ENCODE measurements at places on chromosomes 1 and 21.

- DNase-seq, result no peak
Measured at GRCh38 chr1:91827087-91827458, 58.9 kb downstream of the TGFBR3 start.

DNA sequence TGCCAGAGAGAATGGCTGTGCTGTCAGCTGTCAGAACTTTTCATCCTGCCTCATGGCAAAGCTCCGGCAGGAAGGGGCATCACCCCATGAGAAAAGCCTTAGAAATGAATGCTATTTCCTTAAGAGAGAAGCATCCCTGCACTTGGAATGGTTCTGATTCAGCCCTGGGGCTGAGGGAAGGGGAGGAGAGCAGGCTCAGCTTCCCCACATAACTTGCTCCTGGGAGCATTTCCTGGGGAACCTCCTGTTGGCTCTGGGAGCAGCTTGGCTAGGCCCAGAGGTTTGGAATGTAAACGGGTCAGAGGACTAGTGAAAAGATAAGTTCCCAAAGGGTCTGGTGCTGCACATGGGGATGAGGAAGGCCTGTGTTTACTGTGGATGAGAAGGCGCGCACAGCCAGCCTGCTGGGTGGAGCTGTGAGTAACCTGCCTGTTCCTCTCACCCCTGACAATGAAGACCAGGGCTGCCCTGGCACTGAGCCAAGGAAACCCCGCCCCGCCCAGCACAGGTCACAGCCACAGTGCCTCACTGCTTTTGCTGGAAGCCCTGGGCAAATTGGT lies 5.0 kb downstream of the PRELP start:
- DNase-seq, result peak; percentile 64

DNA sequence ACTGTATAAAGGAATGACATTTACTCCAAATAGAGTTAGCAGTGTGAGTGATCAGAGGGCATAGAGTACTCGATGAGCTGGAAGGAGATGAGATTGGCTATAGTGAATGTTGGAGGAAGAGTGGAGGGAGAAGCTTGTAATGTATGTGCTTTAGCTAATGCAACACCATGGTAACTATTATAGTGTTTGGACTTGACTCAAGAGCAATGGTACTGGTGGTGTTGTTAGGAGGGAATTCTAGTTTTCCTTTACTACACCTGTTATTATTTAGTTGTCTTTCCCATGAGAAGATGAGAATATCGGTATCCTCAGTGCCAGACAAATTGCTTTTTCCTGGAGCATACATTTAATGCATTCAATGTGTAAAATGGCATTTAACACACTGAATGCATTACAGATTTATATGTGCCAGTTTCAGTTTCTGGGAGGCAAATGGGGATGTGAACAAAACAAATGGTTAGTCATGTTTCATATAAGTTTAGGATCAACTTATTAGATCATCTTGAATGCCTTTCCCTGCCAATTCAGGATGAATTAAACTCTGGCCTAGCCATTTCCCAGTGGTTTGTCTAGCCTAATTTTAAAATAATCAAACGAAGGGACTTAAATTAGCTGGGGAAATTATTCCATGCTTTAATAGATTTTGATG lies 291.1 kb upstream of the ADAMTS5 start:
- DNase-seq, result no peak

GRCh38 chr1:16925635-16926490 lies 4.1 kb downstream of the CROCC start:
- no peak for DNase-seq

DNA sequence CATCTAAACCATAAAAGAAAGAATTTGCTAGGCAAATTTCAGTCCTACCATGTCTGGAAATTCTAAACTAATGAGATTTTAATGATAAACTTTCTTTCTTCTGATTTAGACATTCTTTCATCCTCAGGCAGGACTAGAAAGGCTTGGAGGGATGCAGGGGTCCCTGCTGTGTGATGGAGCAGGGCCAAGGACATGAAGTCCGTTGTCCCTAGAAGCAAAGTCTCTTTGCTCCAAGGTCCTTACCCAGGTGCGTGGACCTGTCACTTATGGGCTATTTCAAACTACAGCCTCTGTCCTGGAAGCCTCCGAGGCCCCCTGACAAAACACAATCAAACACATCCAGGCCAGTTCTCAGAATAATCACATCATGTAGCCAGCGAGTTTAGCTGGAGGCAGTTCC lies 26.6 kb downstream of the URB1 start:
- DNase-seq, result no peak
